ENCODE measurements at places on chromosomes 2 and 18.
A peak's percentile ranks its signal among the peaks of the same experiment; 100 is the strongest.

- DNase-seq = no peak
These were observed 924.7 kb downstream of the SUCLG1 start for GRCh38 chr2:83534416-83534815.

- DNase-seq = no peak
These were observed 4.3 kb downstream of the VAPA start for GRCh38 chr18:9918016-9918680.

DNA sequence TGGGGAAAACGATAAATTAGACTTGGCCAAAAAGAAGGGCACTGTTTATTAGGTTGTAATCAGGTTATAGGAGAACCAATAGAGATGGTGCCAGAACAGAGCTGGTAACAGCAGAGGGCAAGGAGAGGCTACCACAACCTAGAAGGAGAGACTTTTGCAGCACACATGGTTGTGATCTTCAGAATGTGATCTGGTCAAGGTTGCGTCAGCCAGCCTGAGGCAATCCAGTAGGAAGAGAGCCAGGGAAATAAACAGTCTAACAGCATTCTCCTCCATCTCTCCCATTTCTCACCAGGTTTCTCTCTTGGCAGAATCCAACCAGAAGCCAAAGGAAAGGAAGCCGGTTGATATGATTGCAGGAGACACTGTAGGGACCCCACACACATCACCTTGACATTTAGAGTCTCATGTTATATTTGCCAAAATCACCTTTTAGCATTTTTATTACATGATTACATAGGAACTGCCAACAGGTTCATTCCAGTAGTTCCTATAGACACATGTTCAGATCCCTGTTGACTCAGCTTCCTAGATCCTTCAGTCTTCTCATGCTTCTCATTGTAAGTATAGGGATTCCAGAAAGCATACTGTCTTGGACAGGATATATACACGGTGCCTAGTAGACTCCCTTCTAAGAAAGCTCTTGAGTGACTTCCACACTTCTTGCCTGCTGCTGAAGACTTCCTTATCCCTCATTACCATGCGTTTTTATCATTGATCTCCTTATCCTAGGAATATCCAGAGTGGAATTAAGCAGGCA is 17.6 kb upstream of the SPATS2L start:
- no peak for DNase-seq

GRCh38 chr2:73359915-73360697 is 25.5 kb upstream of the ALMS1 start:
- DNase-seq = no peak

GRCh38 chr2:76211991-76212985 is 501.6 kb upstream of the GCFC2 start:
- no peak for DNase-seq

DNA sequence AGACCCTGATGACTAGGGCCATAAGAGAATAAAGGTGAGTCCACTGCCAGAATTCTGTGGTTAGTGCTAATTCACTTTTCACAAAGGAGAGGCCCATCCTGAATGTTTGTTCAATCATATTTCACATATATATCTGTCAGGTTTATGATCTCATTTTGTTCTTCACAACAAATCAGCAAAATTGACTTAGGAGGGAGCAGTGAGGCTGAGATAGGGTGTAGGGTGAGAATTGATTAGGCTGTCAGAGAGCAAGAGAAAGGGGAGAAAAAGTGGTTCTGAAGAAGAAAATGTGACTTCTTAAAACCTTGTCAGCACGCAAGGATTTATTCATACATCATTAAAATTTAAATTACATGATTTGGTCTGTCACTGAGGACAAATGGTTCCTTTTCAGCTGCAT is 117.7 kb downstream of the FHOD3 start:
- no peak for DNase-seq

DNA sequence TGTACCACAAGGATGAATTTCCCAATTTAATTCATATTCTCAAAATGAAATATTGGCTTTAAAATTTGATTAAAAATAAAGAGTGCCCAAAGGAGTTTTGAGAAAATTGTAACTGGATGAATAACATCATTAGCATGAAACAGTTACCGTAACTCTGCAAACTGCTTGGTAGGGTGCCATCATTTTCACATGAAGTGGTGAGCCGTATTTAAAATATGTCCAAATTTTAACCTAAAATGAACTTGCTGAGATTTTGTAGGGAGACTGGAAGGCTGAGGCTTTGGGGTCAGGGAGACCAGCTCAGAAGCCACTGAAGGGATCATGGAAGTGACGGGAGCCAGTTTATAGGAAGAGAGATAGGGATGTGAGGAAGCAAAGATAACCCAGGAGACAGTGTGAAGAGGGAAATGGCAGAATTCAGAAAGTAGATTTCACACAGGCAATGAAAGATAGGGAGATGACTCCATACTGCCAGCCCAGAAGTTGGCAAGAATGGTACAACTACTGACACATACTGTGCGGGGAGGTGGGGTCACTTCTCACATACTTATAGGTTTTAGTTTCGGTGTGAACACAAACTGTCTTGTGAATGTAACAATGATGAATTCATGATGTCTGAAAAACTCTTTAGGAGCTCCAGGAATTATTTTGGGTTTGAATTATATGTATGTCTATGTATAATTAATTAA is 53.8 kb downstream of the EFEMP1 start:
- DNase-seq = no peak

DNA sequence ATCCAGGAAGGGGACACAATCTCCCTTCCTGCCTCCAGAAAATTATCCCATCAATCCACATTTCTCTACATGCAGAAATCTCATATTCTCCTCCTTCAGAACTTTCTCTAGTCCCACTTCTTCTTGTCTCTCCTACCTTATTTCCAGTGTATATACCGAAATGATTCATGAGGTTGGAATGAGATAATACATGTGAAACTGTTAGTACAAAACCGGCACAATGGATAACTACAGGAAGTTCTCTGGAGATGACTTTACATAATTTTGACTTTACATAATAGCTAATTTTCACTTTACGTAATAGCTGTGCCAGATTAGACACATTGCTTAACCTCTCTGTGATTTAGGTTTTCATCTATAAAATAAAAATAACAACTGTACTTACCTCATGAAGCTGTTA is 801.3 kb downstream of the ERBB4 start:
- DNase-seq = no peak

GRCh38 chr2:103847276-103847675 is 1006.6 kb upstream of the POU3F3 start:
- DNase-seq = no peak

- DNase-seq = no peak
These were observed 1.1 kb downstream of the MIB1 start for GRCh38 chr18:21741562-21742314.

GRCh38 chr2:160694221-160694620 is 200.6 kb upstream of the RBMS1 start:
- DNase-seq = no peak

GRCh38 chr2:198880421-198880820 is 577.3 kb downstream of the SATB2 start:
- no peak for DNase-seq

DNA sequence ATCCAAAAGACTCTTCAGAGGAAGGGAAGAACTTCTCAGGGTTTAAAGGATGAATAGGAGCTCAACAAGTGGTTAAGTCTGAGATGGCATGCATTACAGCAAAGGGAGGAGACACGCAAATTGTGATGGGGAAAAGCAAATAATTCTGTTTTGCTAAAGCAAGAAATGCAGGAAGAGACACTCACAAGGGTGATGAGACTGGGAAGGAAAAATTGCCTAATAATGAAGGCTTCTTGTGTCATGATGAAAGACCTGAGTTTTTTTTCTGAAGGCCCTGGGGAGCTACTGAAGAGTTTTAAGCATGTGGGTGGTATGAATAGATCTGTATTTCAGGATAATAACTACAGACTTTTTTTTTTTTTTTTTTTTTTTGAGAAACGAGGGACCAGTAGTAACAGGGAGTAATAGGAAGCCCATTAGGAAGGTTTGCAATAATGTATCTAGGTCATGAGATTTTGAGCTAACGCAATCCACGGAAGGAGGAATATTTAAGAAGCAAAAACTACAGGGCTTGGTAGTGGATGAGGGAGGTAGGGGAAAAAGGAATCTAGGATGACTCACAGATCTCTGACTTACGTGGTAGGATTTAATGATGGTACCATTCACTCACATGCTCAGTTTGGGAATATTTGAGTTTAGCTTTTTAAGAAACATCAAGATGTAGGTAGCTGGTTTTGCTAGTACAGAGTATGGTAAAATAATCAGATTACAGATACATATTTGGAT is 16.0 kb upstream of the SERPINB3 start:
- no peak for DNase-seq

GRCh38 chr18:26450989-26451682 is 97.2 kb downstream of the KCTD1 start:
- DNase-seq = no peak

DNA sequence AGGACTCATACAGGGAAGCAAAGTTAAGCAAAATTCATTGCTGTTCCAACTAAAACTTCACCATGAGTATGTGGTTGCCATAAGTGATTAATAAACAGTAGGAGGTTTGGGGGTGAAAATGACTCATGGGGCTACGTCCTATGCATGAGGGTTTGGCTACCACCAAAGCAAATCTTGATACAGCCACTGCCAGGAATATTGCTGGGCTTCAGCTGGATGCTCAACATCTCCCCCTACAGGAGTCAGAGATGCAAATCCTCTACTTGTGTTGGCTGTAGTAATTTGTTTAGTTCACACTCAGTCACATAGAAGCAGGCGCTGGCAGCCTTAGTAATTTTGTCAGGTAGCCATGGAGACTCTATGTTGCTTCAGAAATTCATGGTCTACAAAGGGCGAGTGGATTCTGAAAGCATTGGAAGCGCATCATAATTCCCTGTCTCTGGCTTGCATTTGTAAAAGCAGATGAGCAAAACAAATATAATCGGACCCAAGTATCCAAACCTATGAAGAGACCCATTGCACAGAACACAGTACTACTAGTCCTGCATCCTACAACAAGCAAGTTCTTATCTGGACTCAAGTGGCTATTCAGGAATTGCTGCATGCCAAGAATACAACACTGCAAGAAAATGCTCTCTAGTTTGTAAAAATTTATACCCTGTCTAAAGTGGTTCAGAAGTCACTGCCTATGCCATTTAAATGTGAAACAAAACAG is 76.0 kb downstream of the CD28 start:
- peak; percentile 45 for DNase-seq

DNA sequence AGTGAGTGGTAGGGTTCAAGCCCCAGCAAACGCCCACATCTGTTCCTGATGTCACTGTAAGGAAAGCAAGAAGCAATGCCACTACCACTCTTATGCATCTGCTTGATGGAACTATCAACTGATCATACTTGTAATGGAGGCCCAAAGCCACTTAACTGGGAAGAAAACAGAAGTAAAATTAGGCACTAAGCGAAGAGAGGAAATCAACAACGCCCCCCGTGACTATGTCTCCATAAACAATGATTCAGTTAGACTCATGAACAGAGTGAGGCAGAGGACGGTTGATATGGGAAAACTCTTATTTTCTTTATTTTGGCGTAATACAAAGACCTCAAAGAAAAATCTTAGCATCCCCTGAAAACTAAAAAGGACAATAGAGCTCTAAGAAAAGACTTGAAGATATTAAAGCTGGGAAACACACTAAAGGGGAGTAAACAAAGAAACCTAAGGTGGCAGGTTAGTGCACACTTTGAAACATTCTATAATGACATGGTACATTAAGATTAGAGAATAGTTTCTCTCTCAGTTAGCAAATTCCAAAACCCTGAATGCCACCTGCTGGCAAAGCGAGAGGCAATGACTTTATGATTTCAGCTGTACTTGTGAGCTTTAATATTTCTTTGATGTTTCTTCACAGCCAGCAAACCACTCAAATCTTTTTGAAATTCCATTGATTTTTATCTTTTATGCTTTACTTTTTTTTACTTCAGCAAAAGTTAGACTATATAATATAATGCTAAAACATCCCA is 86.5 kb downstream of the LRP2 start:
- no peak for DNase-seq

GRCh38 chr2:164620873-164621763 is at the start of gene GRB14:
TSS of gene GRB14 (minus strand) at chr2:164621482. CDS start at chr2:164621309, 173 bp downstream.
- DNase-seq = no peak

GRCh38 chr2:100292022-100292580 is 30.2 kb downstream of the LONRF2 start:
- no peak for DNase-seq

- DNase-seq = no peak
These were observed 26.3 kb upstream of the CASP10 start for GRCh38 chr2:201156640-201157039.

GRCh38 chr18:48975817-48976649 is 25.3 kb upstream of the SMAD7 start:
- DNase-seq = peak; percentile 40

- DNase-seq = no peak
These were observed 3.3 kb downstream of the PPP1R7 start for GRCh38 chr2:241153616-241154015.

DNA sequence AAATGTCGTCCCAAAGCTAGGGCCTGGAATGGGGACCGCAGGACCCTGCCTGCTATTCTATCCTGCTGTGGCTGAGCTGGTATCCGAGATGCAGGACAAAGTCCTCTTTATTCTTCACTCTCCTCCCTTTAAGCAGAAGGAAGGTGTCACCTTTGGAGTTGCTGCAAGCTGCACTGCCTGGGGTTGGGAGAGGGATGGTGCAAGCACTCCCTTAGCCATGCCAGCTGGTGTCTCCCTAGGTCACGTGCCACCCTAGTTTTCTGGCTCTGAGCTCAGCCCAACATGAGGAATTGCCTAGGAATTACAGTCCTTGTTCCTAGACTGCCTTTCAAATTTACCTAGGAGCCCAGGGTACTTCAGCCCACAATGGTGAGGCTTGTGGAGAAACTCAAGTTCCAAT is 21.4 kb upstream of the FAM228A start:
- DNase-seq = no peak

- no peak for DNase-seq
These were observed 56.5 kb downstream of the ACAA2 start for GRCh38 chr18:49756671-49757362.

- DNase-seq = no peak
These were observed 53.8 kb downstream of the PRKCE start for GRCh38 chr2:45705233-45705632.

GRCh38 chr2:74481961-74482800 is 617 bp downstream of the CCDC142 start:
- DNase-seq = no peak

GRCh38 chr18:63868546-63868945 is 19.0 kb upstream of the SERPINB2 start:
- DNase-seq = no peak

DNA sequence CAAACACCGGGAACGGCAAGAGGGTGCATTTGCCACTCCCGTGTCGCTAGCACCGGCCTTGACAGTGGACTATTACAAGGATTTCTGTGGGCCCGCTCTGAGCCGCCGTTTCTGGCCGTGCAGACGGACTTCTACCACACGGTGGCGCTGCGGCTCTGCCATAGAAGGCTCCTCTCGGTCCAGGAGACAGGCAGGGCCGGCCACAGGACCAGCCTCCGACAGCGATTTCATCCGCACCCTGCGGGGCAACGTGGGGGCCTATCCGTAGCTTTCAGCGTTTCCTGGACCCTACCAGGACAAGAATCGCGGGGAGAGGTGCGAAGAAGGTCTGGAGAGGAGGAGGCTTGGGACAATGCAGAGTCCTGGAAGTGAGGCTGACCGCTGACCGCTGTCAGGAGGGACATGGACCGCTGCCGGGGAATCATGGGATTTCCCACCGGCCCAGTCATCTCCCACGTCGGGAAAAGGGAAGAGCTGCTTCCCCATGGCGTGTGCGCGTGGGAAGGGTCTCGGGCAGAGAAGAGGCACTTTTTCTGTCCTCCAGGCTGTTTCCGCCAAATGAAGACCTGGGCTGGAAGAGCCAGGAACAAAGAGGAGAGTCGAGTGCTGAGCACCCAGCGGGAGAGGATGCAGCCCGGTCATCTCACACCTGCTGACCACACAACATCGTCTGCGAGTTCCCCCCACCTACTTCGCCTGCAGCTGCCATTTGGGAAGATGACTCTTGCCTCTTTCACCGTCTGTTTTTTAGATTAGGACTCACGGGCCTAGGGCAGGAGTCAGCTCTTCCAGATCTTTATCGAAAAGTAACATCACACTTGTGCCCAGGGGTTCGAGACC is 35.5 kb upstream of the HAAO start:
- DNase-seq = peak; percentile 63

Measured in activated effector memory CD4-positive, alpha-beta T cell treated with Interleukin-2 at 50 U/mL for 16 hours (primary cell).